Thoracic aorta (tissue), 2 donors: ENCODE measurements at places on chromosomes 3 and 15. TPM values are rescaled to one million over a fixed set of nuclear protein-coding genes. Genes with fewer than 3 reads are reported as not detected.

MESP2 gene
- 1.8 TPM for total RNA-seq

DNA sequence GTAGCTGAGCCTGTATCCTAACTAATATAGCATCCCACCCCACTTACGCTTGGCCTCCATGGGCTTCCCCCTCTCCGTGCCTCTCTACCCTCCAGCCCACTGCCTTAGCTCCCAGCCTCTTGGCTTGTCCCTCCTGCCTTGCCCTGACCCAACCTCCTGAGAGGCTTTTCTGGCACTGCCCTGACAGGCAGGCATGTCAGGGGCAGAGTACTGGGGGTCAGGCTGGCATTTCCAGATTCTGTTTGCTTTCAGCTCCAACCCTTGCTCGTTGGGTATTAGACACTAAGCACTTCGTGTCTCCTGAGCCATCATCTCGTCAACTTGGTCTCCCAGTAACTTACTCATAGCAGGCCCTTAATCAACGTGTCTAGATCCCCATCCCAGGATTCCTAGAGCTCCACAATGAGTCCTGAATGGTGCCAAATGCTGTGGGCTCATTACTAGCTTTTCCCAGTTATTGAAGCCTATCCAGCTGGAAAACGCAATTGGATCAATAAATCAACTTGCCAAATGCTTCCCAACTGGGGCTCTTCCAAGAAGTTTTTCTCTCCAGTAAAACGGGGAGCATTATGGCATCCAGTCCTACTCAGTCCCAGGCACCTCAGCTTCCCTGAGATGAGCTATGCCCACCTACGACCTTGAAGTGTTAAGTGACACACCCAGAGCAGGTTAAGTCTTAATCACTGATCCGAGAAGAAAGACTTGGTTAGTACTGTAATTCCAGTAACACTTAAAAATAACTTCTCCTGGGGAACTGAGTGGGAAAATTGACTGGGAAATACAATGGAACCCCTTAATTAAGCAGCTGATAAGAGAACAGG, 78.5 kb upstream of the DLG1 start:
- no peaks in the 10 kb centered on the region for H3K4me1 ChIP-seq
- DNase-seq, result no peak
- H3K27me3 ChIP-seq, result no peaks in the 10 kb centered on the region
- H3K27ac ChIP-seq, result no peak overlapping the region
- H3K36me3 ChIP-seq, result no peaks in the 10 kb centered on the region
- H3K4me3 ChIP-seq, result no peak overlapping the region

- no peak for DNase-seq
- no peaks in the 10 kb centered on the region for H3K4me1 ChIP-seq
- no peak overlapping the region for H3K4me3 ChIP-seq
- H3K27ac ChIP-seq, result no peak overlapping the region
- H3K27me3 ChIP-seq, result no peaks in the 10 kb centered on the region
- no peaks in the 10 kb centered on the region for H3K36me3 ChIP-seq
Measured at GRCh38 chr15:33256874-33257273, 53.9 kb upstream of the RYR3 start.

DNA sequence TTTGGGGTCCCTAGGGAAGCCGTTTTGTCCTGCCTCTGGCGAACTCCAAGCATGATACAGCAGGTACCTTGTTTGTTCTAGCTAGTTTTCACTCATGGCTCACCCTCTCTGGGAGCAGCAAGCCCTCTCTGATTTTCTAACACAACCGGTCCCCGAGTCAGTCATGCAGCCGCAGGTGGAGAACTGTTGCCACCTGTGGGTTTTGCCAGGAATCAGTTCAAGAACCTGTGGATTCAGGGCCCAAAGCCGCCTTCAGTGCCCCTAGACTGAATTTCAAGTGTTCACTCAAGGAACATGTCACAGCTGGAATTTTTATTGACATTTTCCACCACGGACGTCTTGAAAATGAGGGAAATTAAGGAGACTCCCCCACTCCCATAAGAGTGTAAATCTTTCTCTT, 13.3 kb upstream of the LRRK1 start:
- H3K36me3 ChIP-seq, result no peaks in the 10 kb centered on the region
- DNase-seq, result no peak
- H3K27ac ChIP-seq, result no peak overlapping the region
- H3K27me3 ChIP-seq, result no peaks in the 10 kb centered on the region
- peaks cover 10% of the 10 kb centered on the region for H3K4me1 ChIP-seq

- no peak for DNase-seq
- H3K4me1 ChIP-seq, result no peaks in the 10 kb centered on the region
- H3K27ac ChIP-seq, result no peak overlapping the region
Measured at GRCh38 chr15:60829416-60829815, 350.5 kb upstream of the ICE2 start.
